Stimulated activated CD8-positive, alpha-beta memory T cell treated with anti-CD3 and anti-CD28 coated beads, Interleukin-7, amount 100 ng/mL, for 48 hours (primary cell): ENCODE measurements at places on chromosomes 12 and 14.

DNA sequence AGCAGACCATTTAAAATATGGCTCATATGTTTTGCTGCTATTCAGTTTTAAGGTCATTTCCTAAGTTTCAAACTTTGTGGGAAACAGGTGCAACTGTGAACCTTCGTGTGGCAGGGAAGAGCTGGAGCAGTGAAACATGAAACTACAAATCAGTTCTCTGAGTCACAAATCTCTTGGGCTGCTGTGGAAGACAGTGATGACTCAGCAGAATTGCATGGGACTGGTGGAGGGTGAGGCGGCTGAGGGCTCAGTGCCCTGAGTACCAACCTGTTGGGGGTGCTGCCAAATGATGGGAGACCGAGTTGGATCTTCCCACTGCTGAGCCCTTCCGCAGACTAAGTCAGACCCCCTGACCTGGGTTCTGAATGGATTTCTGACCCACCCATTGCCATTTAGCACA is 8.4 kb upstream of the CALM1 start:
- no peak for DNase-seq

GRCh38 chr12:56288705-56289387 is 11.3 kb downstream of the CS start:
- DNase-seq, result no peak

DNA sequence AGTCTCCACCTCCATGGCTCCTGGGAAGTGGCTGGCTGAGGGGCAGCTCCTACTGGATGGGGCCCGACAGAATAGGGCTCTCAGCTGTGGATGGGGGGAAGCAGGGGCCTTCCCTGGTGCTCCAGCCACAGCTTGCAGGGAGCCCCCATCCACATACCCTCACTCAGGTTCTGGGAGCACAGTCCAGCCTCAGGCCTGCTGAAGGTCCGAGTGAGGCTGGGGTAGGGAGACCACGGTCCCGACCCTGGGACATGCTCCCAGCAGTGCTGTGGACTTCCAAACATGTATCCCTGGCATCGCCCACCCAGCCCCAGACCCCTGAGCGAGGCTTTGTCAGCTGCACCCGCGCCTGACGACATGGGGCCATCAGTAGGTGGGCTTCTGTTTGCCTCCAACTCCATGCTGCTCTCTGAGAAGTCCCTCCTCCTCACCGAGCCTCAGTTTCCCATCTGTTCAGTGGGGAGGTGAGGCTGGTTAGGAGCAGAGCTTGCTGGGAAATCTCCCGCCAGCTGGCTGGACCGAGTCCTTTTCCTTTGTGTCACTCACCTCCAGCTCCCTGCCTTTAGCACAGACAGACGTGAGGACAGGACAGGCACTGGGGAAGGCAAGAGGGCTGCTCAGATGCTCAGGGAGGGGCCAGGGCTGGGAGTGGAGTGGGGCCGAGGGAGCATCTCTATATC is 9.1 kb upstream of the ATG101 start:
- DNase-seq, result no peak

DNA sequence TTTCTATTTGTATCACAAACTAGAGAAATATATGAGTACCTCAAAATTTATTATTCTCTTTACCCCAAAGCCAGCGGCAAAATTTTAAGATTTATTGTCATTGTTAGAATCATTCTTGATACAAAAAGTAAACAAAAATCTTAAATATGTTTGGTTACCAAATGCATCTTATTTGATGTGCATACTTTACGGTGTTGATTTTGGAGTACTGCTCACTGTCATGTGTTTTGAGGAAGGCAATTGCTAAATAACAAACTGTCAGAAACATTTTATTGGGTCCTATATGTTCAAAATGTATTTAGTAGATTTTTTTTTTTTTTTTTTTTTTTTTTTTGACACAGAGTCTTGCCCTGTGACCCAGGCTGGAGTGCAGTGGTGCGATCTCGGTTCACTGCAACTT is 124.9 kb downstream of the PTPRR start:
- no peak for DNase-seq

- DNase-seq, result no peak
Measured at GRCh38 chr14:95611293-95611880, 74.8 kb upstream of the TCL1B start.

DNA sequence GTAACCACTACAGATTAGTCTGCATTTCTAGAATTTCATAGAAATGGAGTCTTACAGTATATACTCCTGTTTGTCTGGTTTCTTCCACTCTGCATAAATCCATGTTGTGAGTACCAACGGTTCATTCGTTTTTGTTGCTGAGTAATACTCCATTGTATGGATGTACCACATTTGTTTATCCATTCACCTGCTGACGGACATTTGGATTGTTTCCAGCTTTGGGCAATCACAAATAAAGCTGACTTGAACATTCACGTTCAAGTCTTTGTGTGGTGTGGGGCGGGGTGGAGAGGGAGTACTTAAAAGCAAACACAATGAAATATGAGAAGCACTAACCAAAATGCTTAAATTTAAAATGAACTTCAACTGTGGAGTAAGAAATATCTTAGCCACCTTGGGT is 7.1 kb downstream of the HECTD4 start:
- DNase-seq, result no peak

- DNase-seq, result no peak
Measured at GRCh38 chr12:66118240-66118891, 12.2 kb downstream of the LLPH start.

DNA sequence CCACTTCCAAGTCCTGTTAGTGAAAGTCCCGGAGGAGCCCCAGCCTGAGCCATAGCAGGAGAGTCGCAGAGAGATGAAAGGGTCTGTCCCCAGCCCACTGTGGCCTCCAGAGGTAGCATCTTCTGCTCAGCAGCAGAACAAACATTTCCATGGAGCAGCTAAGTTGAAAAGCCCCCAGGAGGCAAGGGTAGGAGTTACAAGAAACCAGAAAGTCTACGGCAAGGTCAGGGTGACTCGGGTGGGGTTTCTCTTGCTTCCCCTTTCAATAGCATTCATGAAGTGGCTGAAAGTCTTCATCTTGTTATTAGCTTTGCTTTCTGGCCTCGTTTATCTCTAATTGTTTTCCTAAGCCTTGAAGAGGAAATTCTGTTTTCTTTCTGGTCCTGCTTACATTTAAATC is 151.2 kb upstream of the DIO3 start:
- DNase-seq, result no peak

GRCh38 chr12:116318576-116319232 is 41.2 kb upstream of the MED13L start:
- no peak for DNase-seq

GRCh38 chr14:50826681-50827080 is 4.3 kb downstream of the NIN start:
- no peak for DNase-seq

DNA sequence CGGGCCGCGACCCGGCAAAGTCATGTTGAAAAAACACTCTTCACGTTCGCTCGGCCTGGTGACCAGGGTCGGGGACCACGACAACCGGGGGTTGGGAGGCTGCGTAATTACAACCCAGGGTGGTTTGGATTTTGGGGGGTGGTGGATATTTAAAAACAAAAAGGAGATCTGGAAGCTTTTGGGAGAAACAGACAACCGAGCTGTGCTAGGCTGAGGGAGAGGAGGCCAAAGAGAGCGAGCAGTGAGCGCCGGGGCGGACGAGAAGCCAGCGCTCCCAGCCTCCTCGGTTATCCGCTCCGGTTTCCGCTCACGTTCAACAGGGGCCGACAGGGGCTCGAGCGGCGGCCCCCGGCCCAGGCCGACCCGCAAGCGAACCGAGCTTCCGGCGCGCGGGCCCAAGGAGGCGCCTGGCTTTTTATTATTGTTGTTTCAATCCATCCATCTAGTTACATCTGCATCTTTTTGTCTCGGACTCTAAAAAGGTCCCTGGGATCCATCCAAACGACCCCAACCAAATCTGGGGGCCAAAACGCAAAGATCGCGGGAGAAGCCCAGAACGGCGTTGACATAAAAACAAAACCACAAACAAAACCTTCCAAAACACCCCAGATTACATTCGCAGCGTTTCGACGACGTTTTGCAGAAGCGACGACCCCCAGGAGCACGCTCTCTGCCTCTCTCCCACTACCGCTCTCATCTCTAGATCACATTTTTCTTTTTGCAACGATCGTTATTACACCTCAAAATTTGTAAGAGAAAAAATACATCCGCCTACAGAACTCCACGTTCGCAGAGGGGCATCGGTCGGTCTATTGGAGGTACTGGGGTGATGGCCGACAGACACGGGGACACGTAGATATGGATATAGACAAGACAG is 771 bp downstream of the OTX2 start:
- DNase-seq, result no peak

DNA sequence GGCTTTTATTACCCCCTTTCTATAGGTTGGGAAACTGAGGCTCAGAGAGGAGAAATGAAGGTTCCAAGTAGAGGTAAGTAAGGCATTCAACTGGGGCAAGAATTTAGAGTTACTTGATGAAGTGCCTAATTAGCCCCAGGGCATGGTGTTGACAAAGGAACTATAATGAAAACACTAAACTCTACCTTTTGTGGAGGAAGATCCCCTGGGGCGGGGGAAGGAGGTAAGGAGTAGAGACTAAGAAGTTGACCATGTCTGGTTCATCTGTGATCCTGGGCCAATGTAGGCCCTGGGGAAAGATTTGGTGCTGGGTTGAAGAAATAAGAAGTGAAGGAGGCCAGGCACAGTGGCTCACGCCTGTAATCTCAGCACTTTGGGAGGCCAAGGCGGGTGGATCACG is 16.2 kb upstream of the COX6A1 start:
- no peak for DNase-seq

DNA sequence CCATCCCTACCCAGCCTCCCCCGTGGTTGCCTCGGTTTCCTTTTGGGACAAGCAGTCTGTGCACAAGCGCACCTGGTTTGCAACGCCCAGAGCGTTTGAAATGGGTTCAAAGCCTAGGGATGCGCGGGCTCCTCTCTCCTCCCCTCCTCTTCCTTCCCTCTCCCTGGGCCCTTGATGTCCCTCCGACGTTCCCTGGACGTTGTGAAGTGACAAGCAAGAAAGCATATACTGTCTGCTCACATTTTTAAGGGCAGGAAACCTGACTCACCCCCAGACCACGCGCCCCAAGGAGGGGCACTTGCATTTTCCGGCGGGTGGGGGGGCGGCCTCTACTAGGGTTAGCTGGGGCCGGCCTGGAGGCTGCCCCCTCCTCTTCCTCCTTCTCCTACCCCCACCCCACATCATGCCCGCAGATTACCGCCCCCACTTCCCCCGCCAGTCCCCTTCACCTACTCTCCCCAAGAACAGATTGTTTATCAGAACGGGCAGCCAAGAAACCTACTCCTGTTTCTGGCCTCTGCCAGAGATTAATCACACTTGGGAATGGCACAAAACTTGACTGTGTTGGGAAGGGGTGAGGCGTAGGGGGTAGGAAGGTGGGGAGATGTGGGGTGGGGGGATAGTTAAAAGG is 9.5 kb upstream of the IRF2BPL start:
- DNase-seq, result no peak

DNA sequence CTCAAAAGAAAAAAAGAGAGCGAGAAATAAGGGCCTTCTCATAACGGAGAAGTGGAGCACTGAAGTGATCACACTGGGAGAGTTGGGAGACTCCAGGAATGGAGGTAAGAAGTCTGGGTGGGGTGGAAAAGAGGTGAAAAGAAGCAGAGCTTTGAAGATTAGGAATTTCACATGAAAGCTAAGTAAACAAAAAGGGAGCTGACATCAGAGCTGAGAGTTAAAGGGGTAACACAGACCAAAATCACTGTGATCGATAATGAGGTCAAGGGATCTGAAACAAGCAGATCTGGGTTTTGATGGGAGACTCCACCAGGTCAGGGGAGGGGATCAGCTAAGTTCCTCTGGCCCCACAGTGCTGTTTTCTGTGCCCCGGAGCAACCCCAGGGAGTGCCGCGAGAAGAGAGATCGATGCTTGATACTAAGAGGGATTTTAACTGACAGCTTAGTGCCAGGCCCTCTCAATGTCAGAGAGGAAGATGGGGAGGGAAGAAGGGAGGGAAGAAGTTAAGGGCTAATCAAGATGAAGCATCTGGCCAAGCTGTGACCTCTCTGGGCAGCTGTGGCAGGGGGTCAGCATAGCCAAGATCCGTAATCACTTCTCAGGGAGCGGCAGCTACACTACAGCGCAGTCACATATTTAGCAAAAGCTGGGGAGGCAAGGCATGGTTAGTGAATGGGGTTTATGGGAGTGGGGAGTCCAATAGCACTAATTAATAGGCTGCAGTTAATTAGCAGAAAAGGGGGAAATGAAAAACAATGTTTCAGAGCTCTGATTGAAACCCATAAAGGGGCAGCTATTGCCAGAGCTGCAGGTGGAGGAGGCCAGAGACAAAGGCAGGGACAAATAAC is 8.0 kb downstream of the AQP6 start:
- no peak for DNase-seq

- DNase-seq, result no peak
Measured at GRCh38 chr14:99800781-99801180, 7.6 kb downstream of the EML1 start.

- no peak for DNase-seq
Measured at GRCh38 chr14:102275866-102276265, 29.1 kb downstream of the MOK start.

- DNase-seq, result no peak
Measured at GRCh38 chr14:97106166-97106565, 309.0 kb downstream of the VRK1 start.

GRCh38 chr14:34237677-34238076 is 224.4 kb downstream of the SPTSSA start:
- DNase-seq, result no peak

GRCh38 chr14:59848671-59849070 is 21.9 kb downstream of the RTN1 start:
- DNase-seq, result no peak

DNA sequence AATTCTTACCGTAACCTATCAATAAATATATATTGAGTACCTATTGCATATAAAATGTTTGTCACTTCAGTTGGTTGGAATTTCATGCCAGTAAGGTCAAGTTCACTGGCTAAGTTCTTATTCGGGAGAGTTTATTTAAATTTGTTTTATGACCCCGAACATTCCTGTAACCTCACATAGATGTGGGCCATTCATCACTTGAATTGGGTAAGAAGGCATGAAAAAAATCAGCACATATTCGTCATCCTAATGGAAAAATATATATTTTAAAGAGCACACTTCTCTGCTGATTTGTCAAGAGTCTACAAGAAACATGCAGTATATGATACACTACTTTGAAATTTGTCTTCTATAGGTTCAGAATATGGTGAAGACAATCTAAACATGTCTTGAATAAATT is 263.4 kb downstream of the CCDC91 start:
- DNase-seq, result no peak

- no peak for DNase-seq
Measured at GRCh38 chr12:94710933-94711332, 60.6 kb upstream of the TMCC3 start.

DNA sequence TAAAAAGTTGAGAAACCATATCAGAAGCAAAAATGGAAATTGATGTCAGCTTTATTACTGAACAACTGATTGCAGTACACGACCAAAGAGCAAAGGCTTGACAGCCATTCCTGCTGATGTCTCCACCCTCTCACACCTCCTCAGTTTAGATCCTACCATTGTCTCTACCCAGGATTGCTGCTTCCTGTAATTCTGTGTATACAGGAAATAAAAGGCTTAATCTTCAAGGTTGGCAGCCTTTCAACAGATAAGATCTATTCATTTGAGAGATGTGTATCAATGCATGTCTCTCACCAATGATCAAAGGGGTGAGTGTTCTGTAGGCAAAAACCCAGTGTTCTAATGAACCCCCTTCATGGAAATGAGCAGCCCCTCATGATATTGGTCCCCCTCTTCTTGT is 27.0 kb downstream of the SLCO1C1 start:
- DNase-seq, result no peak

GRCh38 chr14:42931308-42931707 is 1324.6 kb downstream of the LRFN5 start:
- no peak for DNase-seq
